ENCODE measurements at places on chromosomes 12 and 14.

DNA sequence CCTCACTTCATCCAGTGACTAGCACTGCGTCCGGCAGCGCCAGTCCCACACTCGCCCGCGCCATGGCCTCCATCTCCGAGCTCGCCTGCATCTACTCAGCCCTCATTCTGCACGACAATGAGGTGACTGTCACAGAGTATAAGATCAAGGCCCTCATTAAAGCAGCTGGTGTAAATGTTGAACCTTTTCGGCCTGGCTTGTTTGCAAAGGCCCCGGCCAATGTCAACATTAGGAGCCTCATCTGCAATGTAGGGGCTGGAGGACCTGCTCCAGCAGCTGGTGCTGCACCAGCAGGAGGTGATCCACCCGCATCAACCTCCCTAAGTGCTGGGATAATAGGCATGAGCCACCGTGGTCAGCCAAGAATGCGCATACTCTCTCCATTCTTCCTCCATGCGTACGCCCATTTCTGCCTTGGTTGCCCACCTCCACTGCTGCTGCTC, 59.9 kb downstream of the IRF2BPL start:
- no peak for DNase-seq

DNA sequence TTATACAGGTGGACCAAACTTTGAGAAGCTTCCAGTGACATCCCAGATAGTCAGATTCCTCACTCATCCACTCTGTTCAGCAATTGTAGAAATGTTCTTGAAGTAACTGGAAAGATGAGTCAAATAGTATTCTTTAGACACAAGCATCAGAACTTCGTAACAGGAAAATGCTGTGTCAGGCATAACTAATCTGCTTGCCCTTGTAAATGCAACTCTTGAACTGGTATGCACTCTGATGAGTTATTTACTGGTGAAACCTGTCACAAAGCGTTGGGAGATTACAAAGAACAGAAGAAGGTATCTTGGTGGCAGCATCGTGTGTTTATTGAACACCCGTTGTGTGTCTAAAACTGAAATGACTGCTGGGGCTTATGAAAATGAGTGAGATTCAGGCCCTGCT, 10.8 kb upstream of the DUSP6 start:
- no peak for DNase-seq

DNA sequence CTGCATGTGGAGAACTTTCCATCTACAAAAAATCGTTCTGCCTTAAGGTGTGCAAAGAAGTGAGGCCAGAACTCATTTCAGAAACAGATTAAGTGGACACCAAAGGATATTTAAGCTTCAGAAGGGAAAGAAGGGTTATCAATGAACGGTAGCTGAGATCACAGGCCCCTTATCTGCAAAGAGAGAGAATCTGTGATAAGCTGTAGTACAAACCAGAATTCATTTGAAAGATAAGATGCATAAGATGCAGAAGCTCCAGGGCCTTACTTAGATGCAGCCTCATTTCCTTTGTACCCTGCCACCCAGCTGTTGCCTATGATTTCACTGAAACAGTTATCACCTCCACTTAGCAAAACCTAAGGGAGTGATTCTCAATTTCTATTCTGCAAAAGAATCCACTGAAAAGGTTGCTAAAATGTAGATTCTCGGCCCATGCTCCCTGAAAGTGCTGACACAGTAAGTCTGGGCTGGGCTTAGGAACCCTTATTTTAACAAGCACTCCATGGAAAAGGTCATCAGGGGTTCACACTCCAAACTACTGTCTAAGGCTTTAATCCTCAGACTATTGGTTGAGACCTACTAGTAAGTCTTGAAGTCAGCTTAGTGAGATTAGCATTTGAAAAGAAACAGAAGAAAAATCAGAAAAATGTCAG, 64.8 kb downstream of the HELB start:
- DNase-seq, result no peak

- DNase-seq, result no peak
Observed at GRCh38 chr12:57896115-57896433, 45.3 kb upstream of the ATP23 start.

All from neuronal stem cell (in vitro differentiated cells).